Renal cortex interstitium (tissue), 15 donors: ENCODE measurements at places on chromosomes 6 and 20.

DNA sequence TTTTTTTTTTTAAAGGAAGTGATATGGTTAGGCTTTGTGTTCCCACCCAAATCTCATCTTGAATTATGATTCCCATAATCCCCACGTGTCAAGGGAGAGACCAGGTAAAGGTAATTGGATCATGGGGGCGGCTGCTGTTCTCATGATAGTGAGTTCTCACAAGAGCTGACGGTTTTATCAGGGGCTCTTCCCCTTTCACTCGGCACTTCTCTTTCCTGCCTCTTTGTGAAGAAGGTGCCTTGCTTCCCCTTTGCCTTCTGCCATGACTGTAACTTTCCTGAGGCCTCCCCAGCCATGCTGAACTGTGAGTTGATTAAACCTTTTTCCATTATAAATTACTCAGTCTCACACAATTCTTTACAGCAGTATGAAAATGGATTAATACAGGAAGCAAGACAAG lies 64.3 kb downstream of the ZFP64 start:
- no peak for DNase-seq

GRCh38 chr6:4136354-4136831 lies 1.0 kb upstream of the ECI2 start:
- no peak for DNase-seq

DNA sequence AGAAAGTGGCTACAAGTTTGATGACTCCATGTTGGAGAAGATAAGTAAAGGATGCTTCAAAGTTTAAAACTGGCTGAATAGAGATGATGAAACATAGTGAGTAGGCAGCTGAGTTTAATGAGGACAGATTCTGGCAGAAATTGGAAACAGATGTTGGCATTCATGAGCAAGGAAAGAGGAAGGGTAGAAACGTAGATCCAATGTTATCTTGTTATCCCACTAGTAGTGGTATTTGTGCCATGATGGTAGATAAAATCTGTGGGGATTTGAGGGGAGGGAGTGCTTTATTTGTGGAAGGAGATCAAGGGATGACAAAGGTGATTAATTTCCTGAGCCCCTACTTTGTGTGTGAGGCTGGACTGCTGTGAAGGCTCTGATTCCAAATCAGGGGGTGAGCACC lies 69.5 kb downstream of the MRAP2 start:
- no peak for DNase-seq

DNA sequence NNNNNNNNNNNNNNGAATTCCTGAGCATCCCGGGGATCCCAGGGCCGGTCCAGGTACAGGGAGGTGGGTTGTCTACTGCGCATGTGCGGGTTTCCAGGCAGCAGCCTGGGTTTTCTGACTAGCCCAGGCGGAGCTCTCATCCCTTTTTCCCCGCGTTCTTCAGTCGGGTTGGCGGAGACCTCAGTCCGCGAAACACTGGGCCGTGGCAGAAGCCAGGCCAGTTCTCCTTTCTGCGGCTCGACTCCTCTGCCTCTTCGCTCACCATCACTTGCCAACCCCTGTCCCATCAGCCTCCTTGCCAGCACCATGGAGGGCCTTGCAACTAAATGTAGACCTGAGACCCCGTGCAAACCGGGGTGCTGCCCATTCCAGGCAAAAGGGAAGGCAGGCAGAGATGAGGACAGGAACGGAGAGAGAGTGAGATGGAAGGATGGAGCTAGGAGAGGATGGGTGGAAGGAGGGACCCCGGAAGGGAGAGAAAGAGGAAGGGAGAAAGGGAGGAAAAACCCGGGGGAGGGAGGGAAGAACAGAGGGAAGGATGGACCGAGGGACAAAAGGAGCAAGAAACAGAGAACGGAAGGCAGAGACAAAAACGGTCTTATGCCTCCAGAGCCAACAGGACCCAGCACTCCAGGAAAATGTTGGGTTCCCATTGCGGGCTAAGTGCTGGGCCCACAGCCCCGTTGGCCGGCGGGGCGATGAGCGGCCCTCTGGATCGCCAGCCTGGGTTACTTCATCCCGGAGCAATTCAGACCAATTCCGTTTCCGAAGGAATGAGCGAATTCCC lies 445.4 kb upstream of the DEFB115 start:
- DNase-seq: no peak

DNA sequence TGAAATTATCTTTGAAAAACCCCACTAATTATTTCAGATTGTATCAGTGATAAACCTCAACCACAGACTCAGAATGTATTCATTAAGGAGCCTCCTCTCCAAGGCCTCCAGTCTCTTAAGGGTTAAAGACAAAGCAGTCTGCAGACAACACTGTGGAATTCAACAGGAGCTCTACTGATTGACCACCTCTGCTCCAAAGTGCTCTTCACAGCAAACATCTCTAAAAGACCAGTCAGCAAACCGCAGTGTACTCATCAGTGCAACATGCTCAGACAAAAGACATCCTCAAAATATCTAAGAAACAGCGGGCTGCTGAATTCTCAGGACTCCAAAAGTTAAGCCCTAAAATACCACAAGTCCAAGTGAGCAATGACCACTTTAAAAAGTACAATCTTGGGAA lies 42.0 kb downstream of the UQCC1 start:
- no peak for DNase-seq

DNA sequence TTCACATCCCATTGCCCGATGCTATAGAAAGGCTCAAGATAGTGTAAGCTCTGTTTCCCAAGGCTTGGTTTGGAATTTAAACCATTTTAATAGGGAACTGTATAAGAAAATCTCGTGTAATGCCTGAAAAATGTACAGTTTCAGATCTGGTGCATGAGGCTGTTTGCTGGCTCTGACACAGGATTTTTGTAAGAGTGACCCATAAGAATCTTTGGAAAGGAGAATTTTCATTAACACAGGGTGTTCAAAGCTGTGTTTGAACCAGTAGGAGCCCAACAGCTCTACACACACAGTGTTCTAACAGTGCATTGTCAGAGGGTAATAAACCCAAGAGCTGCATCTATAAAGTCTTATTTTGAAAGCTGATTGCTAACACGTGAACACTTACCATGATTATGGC lies 293.5 kb downstream of the PRL start:
- DNase-seq: no peak

- DNase-seq: no peak
Observed at GRCh38 chr6:76682842-76683241, 610.4 kb upstream of the IMPG1 start.

DNA sequence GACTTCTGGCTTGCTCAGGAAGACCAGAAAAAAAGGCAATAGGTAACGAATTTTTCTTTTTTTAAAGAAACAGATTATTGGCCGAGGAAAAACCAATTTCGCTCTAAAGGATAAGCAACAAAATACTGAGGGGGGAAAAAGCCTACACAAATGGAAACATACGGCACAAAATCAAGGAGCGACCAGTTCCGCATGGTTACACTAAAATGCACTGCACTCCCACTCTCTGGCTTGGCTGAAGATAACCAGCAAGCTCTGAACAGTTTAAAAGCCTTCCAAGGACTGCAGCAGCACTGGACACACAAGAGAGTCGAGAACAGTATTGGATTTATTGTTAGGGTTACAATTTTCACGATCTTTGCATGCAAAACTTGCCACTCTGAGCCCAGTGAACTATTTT lies 881 bp upstream of the MAP7 start:
- DNase-seq: no peak

DNA sequence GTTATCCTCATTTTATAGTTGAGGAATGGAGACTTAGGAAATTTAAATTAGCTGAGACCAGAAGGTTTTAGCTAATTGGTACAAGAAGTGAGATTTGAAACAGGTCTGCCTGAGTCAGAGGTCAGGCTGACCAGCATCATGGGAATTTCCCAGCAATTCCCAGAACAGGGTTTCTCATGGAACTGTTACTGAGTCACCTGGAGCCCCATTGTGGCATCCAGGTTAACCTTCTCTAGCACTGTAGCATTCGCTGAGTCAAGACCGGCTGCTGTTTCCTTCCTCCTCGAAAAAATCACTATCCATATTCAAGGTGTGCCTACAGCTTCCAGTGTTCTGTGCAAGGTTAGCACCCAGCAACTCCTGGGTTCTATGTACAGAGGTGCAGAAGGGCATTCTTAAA lies 238.0 kb upstream of the MAN1A1 start:
- DNase-seq: no peak

GRCh38 chr6:29005183-29005885 lies at the start of gene ZNF311:
TSS of gene ZNF311 (minus strand) at chr6:29005315. CDS start at chr6:29003954, 1,361 bp downstream.
- DNase-seq: peak; percentile 63

GRCh38 chr6:39452306-39453145 lies 130.0 kb upstream of the KCNK16 start:
- DNase-seq: no peak

GRCh38 chr6:40910260-40910893 lies 128.6 kb downstream of the UNC5CL start:
- no peak for DNase-seq

DNA sequence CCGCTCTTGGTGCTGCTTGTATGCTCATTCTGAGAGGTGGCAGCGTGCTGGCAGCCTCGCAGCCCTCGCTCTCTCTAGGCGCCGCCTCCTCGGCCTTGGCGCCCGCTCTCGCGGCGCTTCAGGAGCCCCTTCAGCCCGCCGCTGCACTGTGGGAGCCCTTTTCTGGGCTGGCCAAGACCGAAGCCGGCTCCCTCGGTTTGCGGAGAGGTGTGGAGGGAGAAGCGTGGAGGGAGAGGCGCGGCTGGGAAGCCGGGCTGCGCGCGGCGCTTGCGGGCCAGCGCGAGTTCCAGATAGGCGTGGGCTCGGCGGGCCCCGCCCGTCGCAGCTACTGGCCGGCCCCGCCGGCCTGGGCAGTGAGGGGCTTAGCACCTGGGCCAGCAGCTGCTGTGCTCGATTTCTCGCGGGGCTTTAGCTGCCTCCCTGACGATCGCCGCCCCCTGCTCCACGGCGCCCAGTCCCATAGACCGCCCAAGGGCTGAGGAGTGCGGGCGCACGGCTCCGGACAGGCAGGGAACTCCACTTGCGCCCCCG lies 19.5 kb upstream of the FAM8A1 start:
- peak; percentile 44 for DNase-seq

GRCh38 chr6:90403489-90404381 lies 107.1 kb upstream of the BACH2 start:
- DNase-seq: no peak

- no peak for DNase-seq
Observed at GRCh38 chr6:21935561-21936028, 342.0 kb downstream of the SOX4 start.

DNA sequence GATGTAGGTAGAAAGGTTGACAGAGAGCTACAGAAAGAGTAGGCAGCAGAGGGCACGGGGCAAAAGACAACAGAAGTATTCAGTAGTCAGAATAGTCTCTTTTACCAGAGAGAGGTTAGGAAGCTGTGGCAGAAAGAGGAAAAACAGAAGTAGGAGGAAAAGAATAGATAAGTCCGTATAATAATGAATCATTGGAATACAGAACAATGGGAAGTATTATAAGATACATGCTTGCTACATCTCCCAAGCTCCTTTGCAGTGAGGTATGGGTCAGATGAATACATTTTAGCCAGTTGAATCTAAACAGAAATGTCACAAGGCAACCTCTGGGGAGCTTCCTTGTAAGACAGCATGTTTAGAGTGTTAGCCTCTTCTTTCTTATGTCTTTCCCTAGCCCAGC lies 570.5 kb upstream of the CITED2 start:
- no peak for DNase-seq

GRCh38 chr6:107805504-107805903 lies 18.6 kb downstream of the SCML4 start:
- no peak for DNase-seq

GRCh38 chr6:4350567-4351519 lies 215.5 kb upstream of the ECI2 start:
- DNase-seq: no peak

DNA sequence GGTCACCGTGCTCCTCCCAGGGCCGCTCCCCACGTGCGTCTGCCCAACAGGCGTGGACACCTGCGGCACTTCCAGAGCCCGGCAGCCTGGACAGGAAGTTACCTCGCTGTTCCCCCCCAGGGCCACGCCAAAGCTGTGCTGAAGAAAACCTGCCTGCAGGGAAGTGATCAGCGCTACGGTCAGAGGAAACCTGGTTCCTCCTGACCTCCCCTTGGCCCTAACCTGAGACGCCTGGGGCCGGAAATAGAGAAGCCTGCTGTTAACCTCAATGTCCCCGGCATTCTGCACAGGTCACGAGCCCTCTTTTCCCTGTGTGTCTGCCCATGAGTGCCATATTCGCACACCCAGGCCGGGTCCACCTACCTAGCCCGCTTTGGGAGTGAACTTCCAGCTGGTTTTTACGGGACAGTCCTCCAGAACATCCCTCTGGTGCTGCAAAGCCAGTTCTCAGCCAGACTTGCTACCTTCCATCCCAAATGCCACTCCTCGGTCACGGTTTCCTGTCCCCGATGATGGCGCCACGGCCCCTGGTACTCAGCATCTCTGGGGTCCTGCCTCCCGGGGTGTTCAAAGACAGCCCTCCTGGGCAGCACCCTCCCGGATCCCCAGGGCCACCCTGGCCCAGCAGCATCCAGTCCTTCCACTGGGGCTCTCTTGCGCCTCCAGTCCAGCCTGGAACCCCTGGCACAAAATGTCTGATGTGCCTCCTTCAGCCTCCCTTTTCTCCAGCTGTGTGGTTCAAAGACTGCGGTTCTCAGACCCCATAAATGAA lies 12.0 kb upstream of the IRF4 start:
- DNase-seq: no peak

GRCh38 chr6:41077536-41077935 lies 4.8 kb downstream of the NFYA start:
- no peak for DNase-seq

DNA sequence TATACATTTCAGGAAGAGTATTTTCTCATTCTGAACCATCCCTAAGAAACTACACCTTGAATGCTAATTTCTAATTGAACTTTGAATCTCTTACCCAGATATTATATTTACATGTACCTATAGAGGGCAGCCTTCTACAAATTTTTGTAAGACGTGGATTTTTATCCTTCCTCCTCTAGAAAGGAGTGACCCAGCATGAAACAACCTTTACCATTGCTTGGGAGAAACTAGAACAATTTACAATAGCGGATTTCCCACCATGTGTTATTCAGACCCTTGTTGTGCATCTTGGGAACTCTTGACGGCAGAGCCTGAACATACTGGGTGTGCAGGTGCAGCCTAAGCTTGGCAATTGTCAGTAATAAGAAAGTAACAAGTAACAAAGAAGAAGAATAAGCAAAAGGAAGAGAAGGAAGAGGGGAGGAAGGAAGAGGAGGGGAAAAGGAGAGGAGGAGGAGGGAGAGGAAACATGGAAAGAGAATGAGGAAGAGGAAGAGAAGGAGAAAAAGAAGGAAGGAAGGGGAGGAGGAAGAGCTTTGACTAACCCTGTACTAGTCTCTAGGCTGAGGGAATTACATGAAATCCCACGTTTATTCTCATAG lies 10.8 kb upstream of the TAAR1 start:
- DNase-seq: peak; percentile 6

GRCh38 chr6:18263418-18264218 lies 712 bp downstream of the DEK start:
- DNase-seq: no peak
